ENCODE measurements at places on chromosomes 16 and 17. TPM values are rescaled to one million over a fixed set of nuclear protein-coding genes. Genes with fewer than 3 reads are reported as not detected.
A peak's percentile ranks its signal among the peaks of the same experiment; 100 is the strongest.

SLC13A2 gene
- total RNA-seq = not detected

QPRT gene
- 30.4 TPM for total RNA-seq

BEAN1 gene
- 0.49 TPM for total RNA-seq

SP6 gene
- total RNA-seq = 30.7 TPM

PCGF2 gene
- 79.4 TPM for total RNA-seq

UNC13D gene
- total RNA-seq = 11.5 TPM

SLC5A11 gene
- total RNA-seq = not detected

ACSM2B gene
- total RNA-seq = not detected

KRT40 gene
- not detected for total RNA-seq

- H3K27me3 ChIP-seq = peaks cover 1% of the 10 kb centered on the region
- H3K36me3 ChIP-seq = no peaks in the 10 kb centered on the region
- H3K4me3 ChIP-seq = no peak overlapping the region
- no peak for DNase-seq
- H3K4me1 ChIP-seq = no peaks in the 10 kb centered on the region
- no peak overlapping the region for H3K27ac ChIP-seq
Measured at GRCh38 chr17:31715446-31715845, 143.6 kb downstream of the COPRS start.

- no peak overlapping the region for H3K27ac ChIP-seq
- H3K4me3 ChIP-seq = no peak overlapping the region
- H3K36me3 ChIP-seq = no peaks in the 10 kb centered on the region
- DNase-seq = no peak
- H3K27me3 ChIP-seq = peaks cover 6% of the 10 kb centered on the region
- no peaks in the 10 kb centered on the region for H3K4me1 ChIP-seq
Measured at GRCh38 chr17:6020376-6021010, 49.7 kb upstream of the WSCD1 start.

DNA sequence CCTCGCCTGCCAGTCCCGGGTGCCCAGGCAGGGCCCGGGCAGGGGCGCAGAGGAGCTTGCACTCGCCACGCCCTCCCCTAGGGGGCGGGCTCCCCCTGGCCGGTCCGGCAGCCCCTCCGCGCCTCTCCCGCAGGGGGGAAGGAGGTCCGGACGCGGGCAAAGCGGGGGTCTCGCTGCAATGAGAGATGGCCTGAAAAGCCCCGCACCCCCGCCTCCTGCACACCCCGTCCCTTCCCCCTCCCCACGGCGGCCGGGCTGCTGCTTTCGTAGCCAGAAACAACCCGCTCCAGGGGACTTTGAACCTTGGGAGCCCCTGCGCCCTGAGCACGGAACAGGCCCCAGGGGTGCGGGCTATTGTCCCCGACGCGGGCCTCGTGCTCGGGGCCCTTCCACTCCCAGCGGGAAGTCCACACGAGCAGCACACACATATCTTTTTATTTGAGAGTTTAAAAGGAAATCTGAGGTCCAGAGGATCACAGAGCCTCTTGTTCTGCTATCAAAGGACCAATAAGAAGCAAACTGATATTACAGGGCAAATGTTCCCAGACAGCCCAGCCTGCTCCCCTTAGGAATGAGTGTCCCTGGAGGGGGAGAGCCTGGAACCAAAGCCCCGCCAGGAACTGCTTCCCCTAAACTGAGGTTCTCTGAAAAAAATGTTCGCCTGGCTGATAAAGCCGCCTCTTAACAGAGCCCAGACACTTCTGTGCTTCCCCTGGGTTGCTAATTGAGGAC, 5.8 kb upstream of the CBX4 start:
- no peaks in the 10 kb centered on the region for H3K36me3 ChIP-seq
- peaks cover 14% of the 10 kb centered on the region for H3K27me3 ChIP-seq
- no peak overlapping the region for H3K27ac ChIP-seq
- no peaks in the 10 kb centered on the region for H3K4me1 ChIP-seq
- H3K4me3 ChIP-seq = no peak overlapping the region
- DNase-seq = peak; percentile 66

GRCh38 chr16:85464383-85465305, 148.5 kb upstream of the GSE1 start:
- no peak overlapping the region for H3K27ac ChIP-seq
- no peak for DNase-seq
- H3K27me3 ChIP-seq = peaks cover 19% of the 10 kb centered on the region

GRCh38 chr16:83994703-83995102, 26.7 kb downstream of the NECAB2 start:
- H3K36me3 ChIP-seq = no peaks in the 10 kb centered on the region
- H3K27me3 ChIP-seq = peaks cover 3% of the 10 kb centered on the region
- no peak for DNase-seq
- no peaks in the 10 kb centered on the region for H3K4me1 ChIP-seq

DNA sequence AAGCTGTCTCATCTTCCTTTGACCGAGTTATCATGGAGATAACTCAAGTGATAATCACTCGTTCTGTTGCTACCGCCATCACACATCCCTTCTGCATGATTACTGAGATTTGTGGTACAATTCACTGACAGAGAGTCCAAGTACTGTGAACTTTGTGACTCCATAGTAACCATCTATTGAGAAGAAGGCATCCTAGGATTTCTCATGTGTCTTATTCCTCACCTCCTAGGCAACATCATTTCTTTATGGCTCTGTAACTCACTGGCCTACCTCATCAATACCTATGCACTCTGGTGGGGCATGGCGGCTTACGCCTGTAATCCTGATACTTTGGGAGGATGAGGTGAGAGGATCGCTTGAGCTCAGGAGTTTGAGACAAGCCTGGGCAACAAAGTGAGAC, 19.4 kb downstream of the DRC7 start:
- DNase-seq = no peak
- H3K27me3 ChIP-seq = peaks cover 1% of the 10 kb centered on the region
- no peaks in the 10 kb centered on the region for H3K36me3 ChIP-seq
- H3K4me3 ChIP-seq = no peak overlapping the region

DNA sequence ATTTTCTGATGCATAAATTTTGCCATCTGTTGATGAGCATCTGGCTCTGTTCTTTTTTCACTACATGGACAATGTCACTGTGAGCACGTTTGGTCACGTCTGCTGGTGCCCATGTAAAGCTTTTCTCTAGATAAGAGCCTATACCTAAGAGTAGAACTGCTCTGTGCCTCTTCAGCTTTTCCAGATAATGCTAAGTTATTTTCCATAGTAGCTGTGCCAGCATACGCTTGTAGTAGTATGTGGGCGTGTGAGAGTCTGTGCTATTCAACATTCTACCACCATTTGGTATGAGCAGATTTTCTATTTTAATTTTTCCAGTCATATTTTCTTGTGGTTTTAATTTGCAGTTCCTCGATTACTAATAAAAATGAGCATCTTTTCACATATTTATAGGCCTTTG, 33.2 kb downstream of the VPS35L start:
- peaks cover 30% of the 10 kb centered on the region for H3K4me1 ChIP-seq
- DNase-seq = no peak
- H3K4me3 ChIP-seq = no peak overlapping the region
- H3K36me3 ChIP-seq = peaks cover 4% of the 10 kb centered on the region
- peak overlapping the region; percentile 99 for H3K27ac ChIP-seq
- peaks cover under 1% of the 10 kb centered on the region for H3K27me3 ChIP-seq

DNA sequence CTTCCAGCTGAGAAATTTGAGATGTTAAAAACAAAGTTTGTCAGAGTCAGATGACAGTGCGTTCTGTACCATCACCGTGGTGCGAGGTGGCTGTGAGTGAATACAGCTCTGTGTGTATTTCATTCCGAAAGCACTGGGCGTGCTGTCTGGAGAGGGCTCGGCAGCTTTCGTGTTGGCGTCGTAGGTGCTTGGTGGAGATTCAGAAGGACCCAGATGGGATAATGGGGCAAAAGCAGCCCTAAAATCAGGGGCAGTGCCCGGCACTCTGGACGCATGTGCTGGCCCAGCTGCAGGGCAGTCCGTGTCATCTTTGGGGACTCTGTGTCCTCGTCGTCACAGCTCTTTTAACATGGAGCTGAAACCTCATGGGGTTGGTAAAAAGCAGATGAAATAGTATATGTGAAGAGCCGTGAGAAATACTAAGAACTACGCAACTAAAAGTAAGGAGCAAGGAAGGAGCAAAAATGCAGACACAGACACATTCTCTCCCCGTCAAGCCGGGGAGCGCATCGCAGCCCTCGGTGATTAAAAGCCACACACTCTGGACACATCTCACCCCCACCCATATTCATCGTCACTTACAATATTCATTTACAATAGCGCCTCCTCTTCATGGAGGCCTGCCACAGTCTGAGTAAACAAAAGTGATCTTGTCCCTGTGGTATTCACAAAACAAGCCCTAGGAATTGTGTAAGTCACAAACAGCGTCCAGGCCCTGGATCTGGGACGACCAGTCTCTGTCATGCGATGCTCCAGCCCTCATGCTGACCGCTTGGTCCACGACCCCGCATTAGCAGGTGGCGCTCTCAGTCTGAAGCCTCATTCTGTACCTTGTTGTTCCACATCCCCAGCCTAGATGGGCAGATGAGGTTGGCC, 206.7 kb downstream of the RPTOR start:
- no peak overlapping the region for H3K4me3 ChIP-seq
- peaks cover 14% of the 10 kb centered on the region for H3K36me3 ChIP-seq
- H3K27me3 ChIP-seq = peaks cover 8% of the 10 kb centered on the region
- DNase-seq = no peak
- peak overlapping the region; percentile 22 for H3K27ac ChIP-seq
- H3K4me1 ChIP-seq = peaks cover 14% of the 10 kb centered on the region
